Temporal lobe (tissue), 4 donors: ENCODE measurements at places on chromosomes 3 and 15. TPM values are rescaled to one million over a fixed set of nuclear protein-coding genes. Genes with fewer than 3 reads are reported as not detected.

Gene SAMMSON
- not detected for total RNA-seq

Gene DNASE1L3
- 0.74 TPM for total RNA-seq

Gene GOLGA6A
- total RNA-seq, result not detected

Gene SEMA3B
- 3.2 TPM for total RNA-seq
